ENCODE measurements at places on chromosomes 5 and 9.

DNA sequence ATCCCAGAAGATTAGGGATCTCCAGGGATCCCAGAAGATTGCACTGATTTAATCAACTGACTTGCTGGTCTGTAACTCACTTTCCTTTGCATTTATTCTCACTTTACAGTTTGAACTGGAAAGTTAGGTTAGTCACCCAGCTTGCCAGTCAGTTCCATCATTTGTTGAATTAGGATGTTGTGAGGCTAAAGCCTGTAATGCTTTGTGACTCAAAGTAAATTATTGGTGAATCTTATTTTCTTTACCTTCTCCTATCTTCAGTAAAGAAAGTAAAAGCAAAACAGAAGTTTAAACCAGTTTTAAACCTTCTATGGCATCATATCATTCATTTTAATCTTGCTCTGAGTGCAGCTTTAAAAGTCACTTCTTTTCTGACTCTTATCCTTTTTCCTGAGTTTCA lies 85.8 kb downstream of the SLC44A1 start:
- DNase-seq: no peak

DNA sequence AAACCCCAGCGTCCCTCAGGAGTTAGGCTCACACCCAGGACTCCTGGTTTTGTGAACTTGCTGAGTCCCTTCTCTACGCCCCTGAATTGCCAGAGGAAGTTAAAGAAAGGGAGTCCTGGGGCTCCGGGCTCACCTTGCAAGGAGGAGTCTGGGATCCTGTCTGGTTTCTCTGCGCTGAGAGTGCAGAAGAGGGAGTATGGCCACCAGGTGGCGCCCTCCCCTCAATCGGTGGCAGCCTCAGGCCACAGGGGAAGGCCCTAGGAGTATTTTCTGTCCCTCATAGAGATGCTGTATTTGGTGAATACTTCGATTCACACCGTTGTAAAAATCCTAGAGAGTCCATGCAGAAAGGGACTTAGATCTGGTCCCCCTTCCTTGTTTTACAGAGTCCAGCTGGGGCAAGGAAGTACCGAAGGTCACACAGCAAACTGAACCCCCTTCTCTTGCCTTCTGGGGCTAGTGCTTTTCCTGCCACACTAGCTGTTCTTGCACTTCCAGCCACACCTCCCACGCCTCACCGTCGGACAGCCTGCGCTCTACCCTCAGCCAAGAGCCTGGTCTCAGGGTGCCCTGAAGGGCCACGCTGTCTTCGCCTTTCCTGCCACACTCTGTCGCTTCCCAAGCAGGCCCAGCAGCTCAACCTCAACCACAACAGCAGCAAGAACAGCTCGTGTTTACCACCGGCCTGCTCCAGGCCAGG lies 10.2 kb downstream of the HAND1 start:
- DNase-seq: peak; percentile 70

GRCh38 chr9:29625292-29625731 lies 2052.0 kb upstream of the C9orf72 start:
- DNase-seq: peak; percentile 71

GRCh38 chr9:9846557-9846956 lies 766.2 kb downstream of the PTPRD start:
- no peak for DNase-seq

- DNase-seq: no peak
Measured at GRCh38 chr5:10576121-10576789, 12.4 kb downstream of the ANKRD33B start.

DNA sequence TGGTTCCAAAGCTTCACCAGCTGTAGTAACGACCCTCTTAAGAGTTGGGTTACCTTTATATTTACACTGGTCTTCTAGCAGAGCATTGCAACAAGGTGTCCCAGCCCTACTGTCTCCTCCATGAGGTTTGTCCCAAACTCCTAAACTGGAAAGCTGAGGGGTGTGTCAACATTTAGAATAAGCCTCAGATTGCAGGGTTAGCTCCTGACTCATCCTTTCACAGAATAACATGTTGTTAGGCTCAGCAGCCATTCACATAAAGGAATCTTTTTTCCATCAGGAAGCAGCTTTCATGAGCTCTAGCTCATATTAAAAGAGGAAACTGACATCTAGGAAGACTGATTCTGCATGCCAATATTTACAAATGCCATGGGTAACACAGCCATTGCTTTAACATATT lies 238.7 kb downstream of the EFNA5 start:
- peak; percentile 60 for DNase-seq

GRCh38 chr9:34001298-34001697 lies 47.4 kb downstream of the UBAP2 start:
- DNase-seq: no peak

DNA sequence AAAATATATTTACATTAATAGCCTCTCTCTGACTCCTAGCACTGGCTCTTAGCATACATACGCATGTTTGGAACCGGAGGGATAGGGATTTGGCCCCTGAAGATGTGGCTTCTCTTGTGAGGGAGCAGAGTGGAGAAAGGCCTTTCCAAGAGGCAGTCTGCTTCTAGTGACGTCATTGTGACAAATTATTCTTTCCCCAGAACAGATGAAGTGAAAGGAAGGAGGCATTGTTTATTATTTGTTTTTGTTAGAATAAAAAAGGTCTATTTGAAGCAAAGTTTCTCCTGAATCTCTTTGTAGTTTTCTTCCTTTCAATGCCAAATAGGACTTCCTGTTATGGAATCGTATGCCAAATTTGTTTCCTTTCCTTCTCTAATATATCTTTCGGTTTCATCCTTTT lies 361.6 kb downstream of the ICE1 start:
- no peak for DNase-seq

GRCh38 chr9:111597852-111598732 lies 1.4 kb downstream of the PTGR1 start:
- DNase-seq: peak; percentile 82

DNA sequence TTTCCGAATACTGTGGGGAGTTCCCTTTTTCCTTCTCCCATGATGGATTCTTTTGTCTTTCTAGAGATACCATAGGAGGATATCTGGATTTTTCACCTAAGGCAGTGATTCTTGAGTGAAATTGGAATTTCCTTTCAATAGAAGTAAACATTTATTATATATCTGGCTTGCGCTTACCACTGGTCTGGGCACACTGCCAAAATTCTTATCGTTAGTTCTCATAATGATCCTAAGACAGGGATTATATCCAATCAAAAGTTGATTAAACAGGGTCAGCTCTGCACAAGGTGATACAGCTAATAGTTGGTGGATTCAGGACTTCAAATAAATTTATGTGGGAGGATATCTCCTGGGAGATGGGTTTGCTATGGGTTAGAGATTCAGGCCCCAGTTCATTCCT lies 9.6 kb downstream of the TLE4 start:
- no peak for DNase-seq

DNA sequence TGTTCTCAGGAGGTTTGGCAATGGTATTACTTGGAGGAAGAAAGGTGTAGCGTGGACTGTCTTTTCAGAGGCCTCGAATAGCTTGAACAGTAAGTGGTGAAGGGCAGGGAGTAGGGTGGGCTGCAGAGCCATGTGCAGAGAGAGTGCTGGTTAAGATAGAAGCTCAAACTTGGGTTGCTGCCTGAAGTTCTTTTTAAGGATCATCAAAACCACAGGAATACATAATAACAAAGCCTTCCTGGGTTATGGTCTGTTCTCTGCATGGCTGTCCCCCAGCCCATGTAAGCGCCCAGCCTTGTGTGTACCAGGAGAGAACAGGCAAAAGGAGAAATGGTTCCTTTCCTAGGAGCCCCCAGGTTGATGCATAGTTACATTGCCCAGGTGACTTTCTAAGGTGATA lies 43.9 kb downstream of the RCL1 start:
- DNase-seq: no peak

DNA sequence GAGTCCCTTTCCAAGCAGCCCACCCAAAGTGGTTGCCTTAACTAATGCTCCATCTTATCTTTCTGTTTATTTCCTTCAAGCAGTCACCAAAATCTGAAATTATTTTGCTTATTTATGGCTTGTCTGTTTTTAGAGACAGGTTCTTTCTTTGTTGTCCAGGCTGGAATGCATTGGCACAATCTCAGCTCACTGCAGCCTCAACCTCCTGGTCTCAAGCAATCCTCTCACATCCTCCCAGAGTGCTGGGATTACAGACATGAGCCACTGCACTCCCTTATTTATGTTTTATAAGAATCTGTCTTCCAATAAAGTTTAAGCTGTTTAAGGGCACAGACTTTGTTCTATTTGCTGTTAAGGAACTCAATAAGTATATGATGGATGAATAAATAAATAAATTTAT lies 133.7 kb downstream of the GABRB2 start:
- DNase-seq: no peak

- DNase-seq: no peak
Measured at GRCh38 chr5:15807871-15808270, 307.9 kb downstream of the FBXL7 start.

- DNase-seq: peak; percentile 75
Measured at GRCh38 chr5:142959683-142960657, 189.8 kb downstream of the ARHGAP26 start.

DNA sequence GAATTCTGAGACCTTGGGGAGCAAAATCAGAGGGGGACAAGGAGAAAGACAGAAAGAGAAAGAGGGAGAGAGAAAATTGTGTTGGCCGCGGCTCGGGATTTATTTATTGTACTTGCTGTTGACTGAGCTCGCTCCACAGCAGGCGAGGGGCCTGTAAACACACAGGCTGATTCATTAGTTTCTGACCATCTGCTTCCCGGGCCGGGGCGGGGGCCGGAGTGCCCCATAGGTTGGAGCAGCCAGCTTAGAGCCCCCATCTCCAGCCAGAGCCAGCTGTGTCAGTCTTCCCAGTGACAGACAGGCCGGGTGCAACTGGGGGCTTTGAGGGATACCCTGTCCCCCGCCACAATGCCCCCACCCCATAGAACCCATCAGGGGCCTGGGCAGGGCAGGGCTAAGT lies 30.9 kb downstream of the NTNG2 start:
- no peak for DNase-seq

- no peak for DNase-seq
Measured at GRCh38 chr9:80571953-80572352, 1000.2 kb downstream of the TLE4 start.

GRCh38 chr5:149761461-149761860 lies 31.4 kb downstream of the PPARGC1B start:
- peak; percentile 68 for DNase-seq

GRCh38 chr5:58969795-58970194 lies 386.9 kb downstream of the RAB3C start:
- DNase-seq: no peak

- no peak for DNase-seq
Measured at GRCh38 chr5:28156981-28157380, 1118.6 kb upstream of the CDH9 start.

GRCh38 chr5:118796081-118796480 lies 192.3 kb downstream of the DTWD2 start:
- no peak for DNase-seq

DNA sequence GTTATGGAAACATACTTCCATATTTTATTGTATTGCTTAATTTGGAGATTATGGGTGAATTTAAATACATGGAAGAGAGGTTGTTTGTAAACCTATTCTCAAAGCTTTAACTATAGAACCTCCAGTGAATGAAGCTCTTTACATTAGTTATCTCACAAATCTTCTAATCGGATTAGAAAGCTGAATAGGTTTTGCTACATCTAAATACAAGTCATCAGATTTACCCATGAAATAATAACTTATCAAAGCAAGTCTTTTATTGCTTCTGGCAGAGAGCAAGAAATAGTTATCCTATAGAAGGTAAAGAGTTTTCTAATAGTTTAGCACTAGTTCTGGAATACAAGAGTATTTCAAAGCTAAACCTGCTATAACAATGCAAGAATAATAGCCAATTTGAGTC lies 104.4 kb upstream of the SREK1 start:
- no peak for DNase-seq

GRCh38 chr5:74221413-74221812 lies 419.1 kb downstream of the ENC1 start:
- DNase-seq: no peak

DNA sequence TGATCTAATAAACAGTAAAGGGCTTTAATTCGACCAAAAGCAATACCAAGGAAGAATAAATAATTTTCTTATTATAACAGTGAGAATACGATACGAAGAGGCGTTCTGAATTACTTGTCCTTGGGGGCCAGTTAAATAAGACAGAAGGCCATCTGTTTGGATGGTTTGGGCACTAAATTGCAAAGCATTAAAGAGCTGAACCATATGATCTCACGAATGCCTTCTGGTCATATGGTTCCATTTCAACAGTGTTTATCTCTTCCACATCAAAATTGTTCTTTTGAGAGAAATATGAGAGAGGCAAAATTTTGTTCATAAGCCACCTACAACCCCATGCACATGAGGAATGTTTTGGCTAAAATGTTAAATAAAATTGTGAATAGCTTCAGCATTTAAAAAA lies 605.4 kb downstream of the PTPRD start:
- no peak for DNase-seq

GRCh38 chr5:139701056-139701741 lies 53.0 kb downstream of the CXXC5 start:
- no peak for DNase-seq

GRCh38 chr5:135265497-135266302 lies 133.3 kb downstream of the MACROH2A1 start:
- DNase-seq: no peak

- no peak for DNase-seq
Measured at GRCh38 chr9:110994771-110995241, 43.5 kb downstream of the LPAR1 start.

GRCh38 chr9:131708226-131709002 lies 31.5 kb downstream of the RAPGEF1 start:
- DNase-seq: peak; percentile 21

DNA sequence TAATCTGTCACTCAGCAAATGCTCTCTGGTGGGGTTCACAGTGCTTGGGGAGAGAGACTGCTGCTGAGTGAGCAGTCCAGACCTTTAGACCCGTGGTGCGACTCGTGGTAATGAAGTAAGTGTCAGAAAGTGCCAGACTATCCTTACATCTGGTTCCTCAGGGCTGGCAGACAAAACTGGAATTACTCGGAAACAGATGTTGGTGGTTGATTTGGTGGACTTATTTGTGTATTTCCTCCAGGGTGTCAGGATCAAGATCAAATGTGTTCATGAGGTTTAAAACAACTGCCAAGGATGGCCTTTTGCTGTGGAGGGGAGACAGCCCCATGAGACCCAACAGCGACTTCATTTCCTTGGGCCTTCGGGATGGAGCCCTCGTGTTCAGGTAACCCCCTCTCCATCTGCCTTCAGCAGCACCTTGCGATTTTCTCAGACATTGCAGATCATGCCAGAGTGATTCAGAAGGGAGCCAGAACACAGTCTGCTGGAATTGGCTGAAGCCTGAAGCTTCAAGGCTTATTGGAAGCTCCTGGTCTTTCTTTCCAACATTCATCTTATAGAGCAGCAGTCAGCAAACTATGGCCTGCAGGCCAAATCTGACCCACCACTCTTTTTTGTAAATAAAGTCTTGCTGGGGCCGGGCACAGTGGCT lies 105.2 kb downstream of the LIFR start:
- DNase-seq: no peak

Measured in kidney tubule cell (primary cell).